ENCODE measurements at places on chromosomes 12 and 14. TPM values are rescaled to one million over a fixed set of nuclear protein-coding genes. Genes with fewer than 3 reads are reported as not detected.

C12orf54 gene
- total RNA-seq, result 1.2 TPM

TPH2 gene
- total RNA-seq, result 0.32 TPM

ZDHHC22 gene
- total RNA-seq, result 44.3 TPM

PUS1 gene
- 25.9 TPM for total RNA-seq

ITGA5 gene
- 13.0 TPM for total RNA-seq

OR10G3 gene
- total RNA-seq, result not detected

NAV3 gene
- total RNA-seq, result 103 TPM

B3GNT4 gene
- 13.0 TPM for total RNA-seq

CLMN gene
- total RNA-seq, result 132 TPM

KLRC4 gene
- total RNA-seq, result 1.3 TPM

RFX4 gene
- total RNA-seq, result 31.0 TPM

TBX3 gene
- total RNA-seq, result 2.2 TPM

NAB2 gene
- total RNA-seq, result 33.5 TPM

BIN2 gene
- 6.4 TPM for total RNA-seq

DENND5B gene
- total RNA-seq, result 48.8 TPM

CERS5 gene
- 123 TPM for total RNA-seq

EXOC3L4 gene
- total RNA-seq, result not detected

CFAP251 gene
- total RNA-seq, result 3.9 TPM

FAM90A1 gene
- 0.56 TPM for total RNA-seq

KRT75 gene
- not detected for total RNA-seq

Data from dorsolateral prefrontal cortex (tissue), 122 donors.